ENCODE measurements at places on chromosomes 1 and 21.

DNA sequence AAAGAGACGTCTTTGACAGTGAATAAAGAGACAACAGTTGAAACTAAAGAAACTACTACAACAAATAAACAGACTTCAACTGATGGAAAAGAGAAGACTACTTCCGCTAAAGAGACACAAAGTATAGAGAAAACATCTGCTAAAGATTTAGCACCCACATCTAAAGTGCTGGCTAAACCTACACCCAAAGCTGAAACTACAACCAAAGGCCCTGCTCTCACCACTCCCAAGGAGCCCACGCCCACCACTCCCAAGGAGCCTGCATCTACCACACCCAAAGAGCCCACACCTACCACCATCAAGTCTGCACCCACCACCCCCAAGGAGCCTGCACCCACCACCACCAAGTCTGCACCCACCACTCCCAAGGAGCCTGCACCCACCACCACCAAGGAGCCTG lies 68.5 kb downstream of the TPR start:
- DNase-seq = no peak

- no peak for DNase-seq
Observed at GRCh38 chr1:23039308-23039826, 20.1 kb downstream of the KDM1A start.

DNA sequence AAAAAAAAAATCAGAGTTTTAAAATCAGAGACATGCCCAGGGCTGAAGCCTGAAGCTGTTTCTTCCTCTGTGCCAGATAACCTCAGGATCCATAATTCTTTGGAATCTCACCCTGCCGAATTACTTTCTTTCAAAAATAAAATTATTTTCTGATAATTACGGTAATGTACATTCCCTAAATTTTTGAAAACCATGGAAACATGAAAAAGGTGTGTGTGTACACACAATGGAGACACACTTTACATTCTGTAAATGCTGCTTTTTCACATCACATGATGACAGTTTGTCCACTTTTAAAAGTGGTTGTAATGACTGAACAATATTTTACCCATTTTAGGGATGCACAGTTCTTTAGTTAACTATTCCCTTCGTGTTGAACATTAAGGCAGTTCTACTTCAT lies 21.5 kb downstream of the CRCT1 start:
- DNase-seq = no peak

DNA sequence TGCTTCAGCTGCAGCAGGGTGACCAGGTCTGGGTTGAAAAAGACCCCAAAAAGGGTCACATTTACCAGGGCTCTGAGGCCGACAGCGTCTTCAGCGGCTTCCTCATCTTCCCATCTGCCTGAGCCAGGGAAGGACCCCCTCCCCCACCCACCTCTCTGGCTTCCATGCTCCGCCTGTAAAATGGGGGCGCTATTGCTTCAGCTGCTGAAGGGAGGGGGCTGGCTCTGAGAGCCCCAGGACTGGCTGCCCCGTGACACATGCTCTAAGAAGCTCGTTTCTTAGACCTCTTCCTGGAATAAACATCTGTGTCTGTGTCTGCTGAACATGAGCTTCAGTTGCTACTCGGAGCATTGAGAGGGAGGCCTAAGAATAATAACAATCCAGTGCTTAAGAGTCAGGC lies 2.9 kb downstream of the C1QA start:
- DNase-seq = no peak

DNA sequence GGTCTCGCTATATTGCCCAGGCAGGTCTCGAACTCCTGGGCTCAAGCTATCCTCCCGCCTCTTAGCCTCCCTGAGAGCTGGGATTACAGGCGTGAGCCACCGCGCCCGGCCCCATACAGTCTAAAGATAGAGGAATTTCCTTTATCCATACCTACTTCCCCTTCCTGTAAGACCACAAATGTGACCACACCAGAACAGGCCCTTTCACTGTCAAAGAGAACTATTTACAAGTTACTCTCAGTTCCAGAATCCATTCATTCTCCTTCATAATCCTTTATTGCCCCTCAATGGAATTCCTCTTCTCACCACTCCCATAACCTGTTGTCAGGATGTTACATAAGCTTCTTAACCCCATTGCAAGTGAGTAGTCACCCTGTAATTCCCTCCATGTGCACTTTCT lies 26.3 kb upstream of the SLC5A9 start:
- no peak for DNase-seq

- no peak for DNase-seq
Observed at GRCh38 chr21:42226626-42227025, 7.7 kb downstream of the ABCG1 start.

DNA sequence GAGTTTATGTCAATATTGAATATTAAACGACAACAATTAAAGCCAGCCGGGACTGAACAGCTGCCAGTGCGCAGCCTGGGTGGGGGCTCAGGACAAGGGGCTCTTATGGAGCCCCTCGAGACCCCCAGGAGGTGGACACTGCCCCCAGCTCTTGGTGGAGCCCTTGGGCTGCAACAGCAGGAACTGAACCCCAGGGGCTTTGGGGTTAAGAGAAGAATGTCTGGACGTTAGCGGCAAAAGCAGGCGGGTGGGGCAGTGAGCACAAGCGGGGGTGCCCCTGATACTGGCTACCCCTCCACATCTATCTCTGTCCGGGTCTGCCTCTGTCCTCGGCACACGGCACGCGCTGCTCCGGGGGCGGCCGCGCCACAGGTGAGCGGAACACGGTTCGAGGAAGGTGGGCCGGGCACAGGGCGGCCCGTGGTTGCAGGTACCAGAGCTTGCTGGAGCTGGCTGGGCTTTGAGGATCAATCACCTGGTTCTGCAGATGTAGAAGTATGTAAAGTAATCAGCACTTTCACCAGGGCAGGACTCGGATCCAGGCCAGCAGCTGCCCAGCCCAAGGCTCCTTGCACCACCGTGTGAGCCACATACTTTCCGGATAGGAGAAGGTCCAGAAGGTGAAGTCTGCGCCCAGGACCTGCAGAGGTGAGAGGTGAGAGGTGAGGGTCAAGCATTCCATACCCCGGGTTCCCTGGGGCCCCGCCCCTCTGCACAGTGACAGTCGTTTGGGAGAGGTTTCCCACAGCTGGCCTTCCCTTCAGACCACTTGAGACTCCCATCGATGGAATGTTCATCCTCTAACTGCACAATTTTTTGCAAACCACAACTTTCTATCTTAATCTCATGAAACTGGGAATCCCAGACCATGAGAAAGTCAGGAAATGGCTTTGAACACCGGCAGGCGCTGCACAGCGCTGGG lies 12.4 kb upstream of the POFUT2 start:
- no peak for DNase-seq

- no peak for DNase-seq
Observed at GRCh38 chr21:41091616-41092015, 76.3 kb upstream of the BACE2 start.

DNA sequence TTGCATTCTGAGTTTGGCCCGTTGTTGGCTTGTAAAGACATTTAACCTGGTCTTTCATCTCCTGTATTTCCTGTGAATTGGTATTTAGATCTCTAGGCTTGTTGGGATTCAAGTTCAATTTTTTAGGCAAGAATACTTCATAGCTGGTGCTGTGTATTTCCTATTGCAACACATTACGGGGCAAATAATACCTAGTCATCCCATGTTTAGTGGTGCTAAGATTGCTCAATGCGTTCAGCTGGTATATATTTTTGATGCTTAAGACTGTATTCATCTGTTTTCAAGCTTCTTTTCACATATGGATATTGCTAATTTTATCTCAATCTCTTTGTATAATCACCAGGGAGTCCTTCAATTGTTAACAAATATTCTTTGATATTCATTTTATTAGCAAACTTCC lies 87.5 kb upstream of the ZBTB18 start:
- DNase-seq = no peak

- DNase-seq = no peak
Observed at GRCh38 chr1:119748040-119748439, 20.7 kb downstream of the HMGCS2 start.

GRCh38 chr1:15958793-15959192 lies 17.1 kb downstream of the ZBTB17 start:
- no peak for DNase-seq

- no peak for DNase-seq
Observed at GRCh38 chr1:36696261-36696940, 213.7 kb upstream of the CSF3R start.

GRCh38 chr1:200831091-200831490 lies 41.7 kb upstream of the GPR25 start:
- peak; percentile 32 for DNase-seq

DNA sequence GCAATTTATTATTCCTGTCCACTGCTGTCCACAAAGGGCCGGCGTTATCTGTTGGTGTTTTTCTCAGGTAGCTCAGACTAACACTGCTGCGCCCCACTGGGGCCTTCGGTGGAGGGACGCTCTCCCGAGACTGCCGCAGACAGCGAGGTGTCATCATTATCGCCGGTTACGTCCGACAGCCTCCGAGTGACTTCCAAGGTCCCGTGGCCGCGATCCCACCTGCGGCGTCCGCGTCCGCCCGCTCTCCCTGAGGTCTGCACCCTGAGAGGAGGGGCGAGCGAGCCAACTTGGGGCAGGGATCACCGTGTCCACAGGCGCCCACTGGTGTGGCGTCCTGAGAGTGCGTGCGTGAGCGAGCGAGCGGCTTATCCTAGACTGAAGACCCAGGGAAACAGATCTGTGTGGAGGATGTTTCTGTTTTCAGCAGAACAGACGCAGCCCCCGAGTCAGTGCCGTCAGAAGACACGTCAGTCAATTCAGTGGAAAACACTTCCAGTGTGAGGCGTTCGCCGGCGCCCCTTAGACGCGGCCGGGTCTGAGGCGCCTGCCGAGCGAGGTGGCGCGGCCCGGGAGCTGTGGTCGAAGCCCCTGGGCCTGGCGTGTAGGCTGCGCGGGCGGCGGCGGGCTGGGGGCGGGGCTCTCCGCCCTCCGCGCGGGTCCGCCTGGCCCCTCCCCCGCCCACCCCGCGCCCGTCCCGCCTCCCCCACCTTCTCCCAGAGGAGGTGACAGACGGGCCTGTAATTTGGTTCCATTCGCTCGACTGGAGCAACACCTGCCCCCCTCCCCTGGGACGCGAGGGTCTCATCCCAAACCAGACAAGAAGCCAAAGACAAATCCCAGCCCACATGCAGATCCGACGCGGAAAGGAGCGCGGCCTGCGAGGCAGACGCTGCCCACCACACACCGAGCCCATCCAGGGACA lies 12.6 kb downstream of the NHLH2 start:
- DNase-seq = peak; percentile 4

- no peak for DNase-seq
Observed at GRCh38 chr1:172966844-172967540, 83.7 kb downstream of the TNFSF18 start.
